ENCODE measurements at places on chromosomes 16 and 17.

- DNase-seq, result no peak
- H3K4me3 ChIP-seq, result no peak overlapping the region
- no peaks in the 10 kb centered on the region for H3K36me3 ChIP-seq
- peaks cover 21% of the 10 kb centered on the region for H3K27me3 ChIP-seq
- no peaks in the 10 kb centered on the region for H3K4me1 ChIP-seq
Measured at GRCh38 chr16:12901204-12901596, 198 bp upstream of the SHISA9 start.

DNA sequence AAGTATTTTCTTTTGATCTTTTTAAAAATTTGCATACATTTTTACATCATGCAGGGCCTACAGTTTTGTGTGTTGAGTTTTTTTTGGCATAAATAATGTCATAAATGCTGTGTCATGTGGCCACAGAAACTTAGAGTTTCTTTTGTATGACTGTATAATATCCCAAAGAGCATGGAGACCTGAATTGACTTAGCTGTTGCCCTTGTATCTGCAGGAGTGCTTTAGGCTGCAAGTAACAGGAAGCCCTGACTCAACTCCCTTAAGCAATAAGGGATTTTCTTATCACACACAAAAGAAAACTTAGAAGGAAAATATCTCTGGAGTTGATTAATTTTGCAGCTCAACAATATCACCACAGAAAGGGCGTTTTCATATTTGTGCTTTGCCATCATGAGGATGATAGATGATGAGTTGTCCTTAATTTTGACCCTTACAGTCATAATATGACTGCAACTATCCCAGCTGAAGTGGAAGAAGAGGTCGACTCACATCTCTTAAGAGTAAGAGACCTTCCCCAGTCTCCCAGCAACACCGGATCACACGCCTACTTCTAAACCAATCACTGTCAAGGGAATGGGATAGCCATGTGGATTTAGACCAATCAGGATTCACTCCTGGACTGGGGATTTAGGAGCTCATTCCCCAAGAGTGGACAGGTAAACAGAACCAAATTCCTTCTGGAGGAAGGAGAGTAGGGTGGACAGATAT, 138.9 kb downstream of the GSG1L start:
- peaks cover 4% of the 10 kb centered on the region for H3K27me3 ChIP-seq
- DNase-seq, result no peak
- no peaks in the 10 kb centered on the region for H3K36me3 ChIP-seq
- no peak overlapping the region for H3K27ac ChIP-seq
- H3K4me3 ChIP-seq, result no peak overlapping the region

DNA sequence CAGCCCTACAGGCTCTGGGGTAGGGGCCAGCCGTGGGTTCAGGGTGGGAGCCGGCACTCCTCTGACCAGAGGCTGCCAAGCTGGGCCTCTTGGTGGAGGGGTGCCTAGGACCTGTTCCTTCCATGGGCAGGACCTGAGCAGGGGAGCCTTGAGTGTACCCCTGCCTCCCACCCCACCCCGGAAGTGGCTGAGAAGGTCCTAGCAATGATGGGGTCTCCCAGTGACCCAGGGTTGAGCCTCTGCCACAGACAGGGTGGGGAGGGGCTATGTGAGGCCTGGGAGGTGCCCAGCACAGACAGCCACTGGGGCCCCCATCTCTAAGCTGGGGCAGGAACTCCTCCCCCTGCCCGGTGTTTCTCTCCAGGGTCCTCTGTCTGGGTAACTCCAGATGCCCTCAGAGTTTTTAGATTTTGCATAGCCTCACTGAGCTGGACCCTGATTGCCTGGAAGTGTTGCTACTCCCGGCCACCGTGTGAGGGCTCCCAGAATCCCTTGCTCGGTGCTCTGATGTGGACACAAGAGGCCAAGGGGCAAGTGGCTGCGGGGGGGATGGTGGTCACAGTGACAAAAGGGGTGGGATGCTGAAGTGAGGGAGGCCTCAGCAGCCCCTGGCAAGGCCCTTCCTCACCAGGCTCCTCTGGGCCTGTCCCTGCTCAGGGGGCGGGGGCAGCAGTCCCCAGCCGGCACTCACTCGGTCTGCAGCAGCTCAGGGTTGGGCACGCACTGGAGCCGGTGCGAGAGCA, 6.4 kb upstream of the MTSS2 start:
- H3K4me3 ChIP-seq, result no peak overlapping the region
- H3K27ac ChIP-seq, result peak overlapping the region; percentile 86
- peaks cover 100% of the 10 kb centered on the region for H3K4me1 ChIP-seq
- peak; percentile 69 for DNase-seq

- H3K27me3 ChIP-seq, result no peaks in the 10 kb centered on the region
- H3K36me3 ChIP-seq, result no peaks in the 10 kb centered on the region
- peaks cover 65% of the 10 kb centered on the region for H3K4me1 ChIP-seq
- DNase-seq, result peak; percentile 8
Measured at GRCh38 chr16:87368029-87368770, 15.4 kb downstream of the FBXO31 start.

- DNase-seq, result no peak
- H3K27ac ChIP-seq, result no peak overlapping the region
- no peaks in the 10 kb centered on the region for H3K4me1 ChIP-seq
- no peak overlapping the region for H3K4me3 ChIP-seq
Measured at GRCh38 chr16:69542974-69543373, 22.8 kb upstream of the NFAT5 start.

- peaks cover 10% of the 10 kb centered on the region for H3K36me3 ChIP-seq
- H3K27me3 ChIP-seq, result no peaks in the 10 kb centered on the region
- DNase-seq, result peak; percentile 53
- peak overlapping the region; percentile 70 for H3K27ac ChIP-seq
Measured at GRCh38 chr17:17146786-17147406, 59.2 kb downstream of the PLD6 start.

DNA sequence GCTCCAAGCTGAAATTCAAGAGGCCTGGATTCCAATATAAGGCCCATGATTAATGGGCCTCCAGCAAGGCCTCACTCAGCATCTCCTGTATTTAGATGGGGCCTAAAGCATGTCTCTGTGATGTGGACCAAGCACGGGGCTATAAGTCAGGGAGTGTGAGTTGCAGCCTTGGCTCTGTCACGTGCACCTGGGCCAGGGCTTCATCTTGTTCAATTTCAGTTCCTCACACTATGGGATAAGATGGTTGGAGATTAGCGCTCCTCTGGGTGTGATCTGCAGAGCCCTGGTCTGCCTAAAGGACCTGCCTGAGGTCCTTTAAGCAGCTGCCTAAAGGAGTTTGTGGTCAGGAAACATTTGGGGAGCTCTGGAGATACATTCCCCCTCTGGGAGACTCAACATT, 25.2 kb downstream of the KLHL36 start:
- no peak for DNase-seq
- no peaks in the 10 kb centered on the region for H3K4me1 ChIP-seq
- H3K36me3 ChIP-seq, result no peaks in the 10 kb centered on the region

GRCh38 chr17:38424297-38424972, 3.8 kb upstream of the ARHGAP23 start:
- no peaks in the 10 kb centered on the region for H3K36me3 ChIP-seq
- no peak for DNase-seq
- no peak overlapping the region for H3K4me3 ChIP-seq

GRCh38 chr16:22098405-22099255, 6.3 kb downstream of the VWA3A start:
- no peak overlapping the region for H3K4me3 ChIP-seq
- no peak for DNase-seq
- H3K27ac ChIP-seq, result no peak overlapping the region
- no peaks in the 10 kb centered on the region for H3K36me3 ChIP-seq
- no peaks in the 10 kb centered on the region for H3K27me3 ChIP-seq

Measured in psoas muscle (tissue), 8 donors.